ENCODE measurements at places on chromosomes 5 and 9.

DNA sequence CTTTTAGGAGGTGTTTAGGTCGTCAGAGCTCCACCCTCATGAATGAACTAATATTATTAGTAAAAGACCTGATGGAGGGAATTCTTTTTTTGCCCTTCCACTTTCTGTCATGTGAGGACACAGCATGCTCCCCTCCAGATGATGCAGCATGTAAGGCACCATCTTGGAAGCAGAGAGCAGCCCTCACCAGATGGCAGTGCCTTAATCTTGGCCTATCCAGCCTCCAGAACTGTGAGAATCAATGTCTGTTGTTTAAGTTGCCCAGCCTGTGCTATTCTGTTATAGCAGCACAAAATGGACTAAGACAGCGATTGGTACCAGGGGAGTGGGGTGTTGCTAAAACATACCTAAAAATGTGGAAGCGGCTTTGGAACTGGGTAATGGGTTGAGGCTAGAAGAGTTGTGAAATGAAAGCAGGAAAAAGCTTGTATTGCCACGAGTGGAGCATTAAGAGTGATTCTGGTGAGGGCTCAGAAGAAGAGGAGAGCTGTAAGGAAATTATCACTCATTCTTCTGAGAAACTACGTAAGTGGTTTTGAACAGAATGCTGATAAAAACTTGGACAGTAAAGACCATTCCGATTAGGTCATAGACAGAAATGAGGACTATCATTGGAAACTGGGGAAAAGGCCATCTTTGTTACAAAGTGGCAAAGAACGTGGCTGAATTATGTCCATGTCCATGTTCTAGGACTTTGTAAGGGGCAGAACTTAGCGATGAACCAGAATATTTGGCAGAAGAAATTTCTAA lies 28.6 kb downstream of the PTPDC1 start:
- DNase-seq, result no peak

GRCh38 chr5:136070486-136071285 lies 41.9 kb downstream of the TGFBI start:
- no peak for DNase-seq

DNA sequence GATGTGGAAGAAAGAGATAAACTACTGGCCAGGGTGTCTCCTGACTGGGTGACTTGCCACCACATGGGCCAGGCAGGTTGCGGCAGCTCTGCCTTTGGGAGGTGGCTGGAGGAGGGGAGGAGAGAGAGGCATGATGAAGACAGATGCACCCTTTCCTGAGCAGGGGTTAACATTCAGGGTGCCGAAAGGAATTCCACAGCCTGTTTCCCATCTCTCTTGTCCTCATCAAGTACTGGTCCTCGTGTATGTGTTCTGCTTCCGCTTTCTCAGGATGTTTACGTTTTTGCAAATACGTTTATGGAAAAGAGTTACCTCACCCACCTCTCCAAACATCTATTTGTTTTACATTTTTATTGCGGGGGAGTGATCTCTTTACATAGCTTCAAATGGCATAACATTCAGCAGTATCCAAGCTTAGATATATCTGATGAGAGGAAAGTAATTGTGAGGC lies 73.4 kb downstream of the C9orf85 start:
- DNase-seq, result no peak

- no peak for DNase-seq
Measured at GRCh38 chr5:172690258-172691075, 49.4 kb downstream of the NEURL1B start.

DNA sequence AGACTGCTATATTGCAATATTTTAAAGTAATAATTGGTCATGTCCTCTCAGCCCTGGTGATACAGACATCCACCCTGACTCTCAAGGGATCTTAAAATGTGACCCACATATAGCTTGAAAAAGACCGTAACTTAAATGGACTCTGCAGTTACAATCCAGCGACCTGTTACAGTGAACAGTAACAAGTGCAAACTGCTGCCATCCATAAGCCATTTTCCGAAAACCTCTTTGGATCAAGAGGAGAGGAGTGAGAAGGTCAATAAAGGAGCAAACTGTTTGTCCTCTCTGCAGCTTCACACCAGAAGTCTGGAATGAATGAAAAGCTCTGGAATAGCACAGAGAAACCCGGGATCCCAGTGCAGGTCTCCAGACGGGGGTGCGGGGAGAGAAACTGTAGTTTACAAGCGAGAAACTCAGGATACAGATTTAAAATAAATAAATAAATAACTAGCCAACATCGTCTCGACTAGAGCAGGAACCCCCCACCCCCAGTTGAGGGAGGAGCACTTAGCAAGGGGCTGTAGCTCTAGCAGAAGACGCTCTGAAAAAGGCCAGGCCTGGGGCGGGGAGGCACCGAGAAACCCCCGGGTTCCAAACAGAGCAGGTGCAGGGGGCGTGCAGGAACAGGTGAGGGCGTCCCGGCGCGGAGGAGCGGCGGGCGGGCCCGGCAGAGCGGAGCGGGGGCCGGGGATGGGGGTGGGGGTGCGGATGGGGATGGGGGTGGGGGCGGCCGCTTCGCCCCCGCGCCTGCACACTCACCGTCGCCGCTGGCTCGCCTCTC lies 572 bp downstream of the ZDHHC21 start:
- DNase-seq, result no peak

DNA sequence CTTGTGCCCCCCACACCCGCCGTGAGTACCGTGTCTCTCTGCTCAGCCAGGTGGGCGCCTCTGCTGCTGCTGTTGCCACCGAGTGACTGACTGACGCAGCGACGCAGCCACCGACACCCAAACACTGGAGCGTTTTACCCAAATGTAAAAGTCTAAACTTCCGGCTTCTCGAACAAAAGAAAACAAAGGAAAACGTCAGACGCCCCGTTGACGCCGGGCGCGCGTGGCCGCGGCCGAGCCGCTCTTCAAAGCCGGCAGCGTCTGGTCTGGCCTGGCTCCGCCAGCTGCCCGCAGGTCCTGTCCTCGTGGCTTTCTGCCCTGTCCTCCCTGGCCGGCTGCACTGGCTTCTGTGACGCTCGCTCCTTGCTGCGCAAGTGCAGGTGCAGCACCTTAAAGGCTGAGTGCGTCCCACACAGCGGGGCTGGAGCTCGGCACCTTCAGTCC lies 41.4 kb upstream of the CLPTM1L start:
- peak; percentile 82 for DNase-seq

DNA sequence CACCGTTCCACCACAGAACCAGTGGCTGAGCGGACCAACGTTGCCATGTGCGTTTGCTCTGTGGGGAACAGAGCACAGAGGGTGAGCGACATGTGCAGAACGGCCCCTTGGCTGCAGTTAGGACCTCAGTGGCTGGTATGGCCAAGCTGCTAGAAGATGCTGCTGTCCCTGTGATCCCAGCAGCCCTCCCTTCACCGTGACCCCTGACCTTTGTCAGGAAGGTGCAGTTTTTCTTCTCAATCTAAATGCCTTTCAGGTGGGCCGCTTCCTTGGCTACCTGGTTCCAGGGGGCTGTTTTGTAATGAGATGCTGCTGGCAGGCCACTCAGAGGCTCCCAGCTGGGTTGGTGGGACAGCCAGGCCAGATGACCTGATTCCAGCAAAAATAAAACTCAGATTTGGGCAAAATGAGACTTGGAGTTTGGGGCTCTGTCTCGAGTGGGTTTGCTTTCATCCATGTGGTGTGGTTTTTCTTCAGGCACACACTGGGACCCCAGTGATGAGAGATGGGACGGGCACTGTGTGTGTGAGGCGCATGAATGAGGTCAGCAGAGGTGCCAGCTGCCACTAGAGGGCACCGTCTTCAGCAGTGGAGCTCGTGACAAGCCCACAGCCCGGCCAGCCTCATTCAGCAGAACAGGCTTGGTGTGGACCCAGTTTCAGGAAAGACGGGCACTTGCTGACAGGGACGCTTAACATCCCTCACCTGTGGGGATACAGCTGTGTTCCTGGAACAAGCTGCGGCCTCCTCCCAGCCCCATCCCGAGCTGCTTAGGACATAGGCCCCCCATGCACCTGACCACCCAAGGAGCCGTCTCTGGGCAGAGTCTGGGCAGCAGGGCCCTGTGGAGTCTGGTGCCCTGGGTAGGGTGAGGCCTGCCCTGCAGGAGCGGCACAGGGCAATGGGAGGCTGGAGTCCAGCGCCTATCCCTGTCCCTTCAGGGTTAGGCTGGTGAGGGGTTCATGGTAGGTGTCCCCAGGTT lies 4.1 kb downstream of the MRPS2 start:
- peak; percentile 50 for DNase-seq

DNA sequence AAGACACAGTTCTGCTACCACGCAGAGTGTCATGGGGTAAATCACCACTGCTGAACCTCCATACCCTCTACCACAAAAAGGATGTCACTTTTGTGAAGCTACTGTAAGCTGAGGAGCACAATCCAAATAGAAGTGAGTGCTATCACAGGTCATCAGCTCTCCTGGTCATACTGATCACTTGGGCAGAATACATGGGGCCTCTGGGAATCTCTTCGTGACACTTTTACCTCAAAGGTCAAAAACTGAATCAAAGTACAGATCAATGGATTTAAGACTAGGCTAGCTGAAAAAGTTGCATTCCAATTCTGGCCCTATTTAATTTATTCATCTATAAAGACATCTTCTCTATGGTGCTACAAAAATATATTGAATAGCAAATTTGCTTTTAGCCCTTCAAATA lies 115.5 kb downstream of the MPDZ start:
- DNase-seq, result no peak

DNA sequence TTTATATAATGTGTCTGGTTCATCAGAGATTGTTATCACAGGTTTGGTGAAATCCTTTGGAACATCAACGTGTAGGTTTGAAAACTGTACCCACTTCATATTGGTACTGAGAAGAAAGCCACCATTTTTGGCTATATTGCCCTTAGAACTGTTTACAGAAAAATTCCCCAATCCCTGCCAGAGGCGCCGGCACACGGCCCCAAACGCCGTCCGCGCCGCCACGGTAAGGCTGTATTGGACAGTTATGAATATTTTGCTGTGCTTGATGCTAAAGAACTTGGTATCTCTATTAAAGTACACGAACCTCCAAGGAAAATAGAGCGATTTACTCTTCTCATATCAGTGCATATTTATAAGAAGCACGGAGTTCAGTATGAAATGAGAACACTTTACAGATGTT lies 35.2 kb downstream of the DCAF10 start:
- no peak for DNase-seq

DNA sequence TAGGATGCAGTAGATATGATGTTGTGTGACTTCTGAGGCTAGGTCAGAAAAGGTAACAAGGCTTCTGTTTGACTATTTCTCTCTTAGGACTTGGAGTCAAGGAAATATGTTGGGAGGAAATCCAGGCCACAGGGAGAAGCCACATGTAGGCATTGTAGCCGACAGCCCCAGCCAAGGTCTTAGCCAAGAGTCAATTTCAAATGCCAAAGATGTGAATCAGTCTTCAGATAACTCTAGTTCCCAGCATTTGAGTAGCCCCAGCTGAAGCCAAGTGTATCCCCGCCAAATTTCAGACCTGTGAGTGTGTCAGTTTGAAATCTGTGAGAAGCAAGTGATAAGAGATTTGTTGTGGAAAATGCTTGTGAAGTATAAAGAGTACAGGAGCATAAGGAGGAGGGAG lies 38.1 kb upstream of the ISL1 start:
- DNase-seq, result no peak

GRCh38 chr5:180439911-180440769 lies 54.0 kb upstream of the CNOT6 start:
- DNase-seq, result no peak

DNA sequence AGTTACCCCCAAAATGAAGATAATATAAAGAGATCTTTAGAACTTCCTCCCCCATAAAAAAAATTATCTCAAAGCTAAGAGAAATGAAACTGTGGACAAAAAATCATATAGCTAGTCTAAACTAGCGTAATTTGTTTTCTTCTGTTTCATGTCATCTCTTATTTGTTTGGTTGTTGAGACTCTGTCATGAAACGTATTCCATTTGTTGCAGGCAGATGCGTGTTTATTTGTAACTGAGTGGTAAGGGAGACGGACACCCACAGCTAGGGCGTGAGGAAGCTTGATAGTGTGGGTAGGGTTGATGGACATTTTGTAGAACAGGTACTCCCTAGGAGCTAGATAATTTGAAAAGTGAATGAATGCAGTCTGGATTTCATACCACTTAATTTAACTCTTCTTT lies 41.9 kb downstream of the OSTF1 start:
- DNase-seq, result no peak

DNA sequence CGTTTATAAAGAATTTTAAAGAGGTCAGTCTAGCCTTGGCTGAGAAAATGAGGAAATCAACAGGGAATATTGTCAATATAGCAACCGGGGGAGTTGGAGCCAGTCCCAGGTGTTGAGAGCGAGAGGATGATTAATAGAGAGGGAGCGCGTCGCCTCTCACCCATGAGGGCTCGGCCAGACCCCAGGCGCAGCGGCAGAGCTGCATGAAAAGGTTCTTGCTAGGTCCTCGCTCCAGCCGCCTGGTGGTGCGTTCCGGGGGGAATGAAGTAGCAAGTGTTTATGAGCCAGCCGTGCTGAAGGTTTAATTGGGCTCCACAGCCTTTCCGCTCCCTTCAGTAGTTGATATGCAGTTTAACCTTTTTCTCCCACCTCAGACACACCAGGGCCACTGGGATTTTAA lies 167.3 kb upstream of the IRX1 start:
- DNase-seq, result no peak

DNA sequence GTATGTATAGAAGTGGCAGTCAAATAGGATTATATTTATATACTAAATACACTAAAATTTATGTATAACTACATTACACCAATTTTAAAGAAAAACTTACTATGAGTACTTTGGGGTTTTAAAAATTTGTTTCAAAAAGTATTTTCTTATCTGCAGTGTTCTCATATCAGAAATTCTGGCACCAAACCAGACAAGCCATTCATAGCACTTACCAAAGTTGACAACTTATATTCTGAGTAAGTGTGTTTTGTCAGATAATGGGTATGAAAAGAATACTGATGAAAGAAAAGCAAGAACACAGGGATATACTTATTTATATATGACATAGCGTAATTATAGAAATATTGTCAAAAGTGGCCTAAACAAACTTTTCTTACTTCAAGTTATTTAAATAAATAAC lies 67.5 kb downstream of the SPEF2 start:
- DNase-seq, result no peak

GRCh38 chr9:32395510-32396216 lies 11.2 kb downstream of the ACO1 start:
- DNase-seq, result no peak

GRCh38 chr5:128234928-128235641 lies 151.5 kb downstream of the SLC12A2 start:
- no peak for DNase-seq

DNA sequence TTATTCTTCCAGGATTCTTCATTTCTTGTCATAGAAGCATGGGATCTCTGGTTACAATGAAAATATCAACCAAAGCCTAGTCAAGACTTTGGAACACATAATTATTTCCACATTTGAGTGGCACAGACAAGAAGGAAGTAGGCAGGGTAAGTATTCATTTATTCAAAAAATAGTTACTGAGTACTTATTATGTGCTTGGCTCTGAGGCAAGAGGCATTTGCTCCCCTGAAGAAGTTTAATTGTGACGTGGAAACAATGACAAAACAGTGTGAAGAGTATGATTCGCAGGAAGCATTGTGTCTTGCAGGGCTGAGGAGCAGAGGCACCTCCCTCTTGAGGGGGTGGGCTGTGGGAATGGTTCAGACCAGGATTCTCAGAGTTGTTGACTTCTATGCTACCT lies 45.0 kb upstream of the TNFSF15 start:
- DNase-seq, result no peak

Data from CD4-positive, alpha-beta T cell (primary cell).